ENCODE measurements at places on chromosomes 7 and 10. TPM values are rescaled to one million over a fixed set of nuclear protein-coding genes. Genes with fewer than 3 reads are reported as not detected.

GRCh38 chr10:725302-725701, 35.8 kb upstream of the DIP2C start:
- no peak overlapping the region for H3K27ac ChIP-seq
- no peak overlapping the region for H3K4me3 ChIP-seq
- no peaks in the 10 kb centered on the region for H3K36me3 ChIP-seq
- H3K27me3 ChIP-seq, result no peaks in the 10 kb centered on the region
- no peak for DNase-seq

The HOXA2 gene
- 36.5 TPM for total RNA-seq

The CPED1 gene
- 69.5 TPM for total RNA-seq

The PVRIG gene
- total RNA-seq, result 27.8 TPM
